ENCODE measurements at places on chromosomes 16 and 17.

DNA sequence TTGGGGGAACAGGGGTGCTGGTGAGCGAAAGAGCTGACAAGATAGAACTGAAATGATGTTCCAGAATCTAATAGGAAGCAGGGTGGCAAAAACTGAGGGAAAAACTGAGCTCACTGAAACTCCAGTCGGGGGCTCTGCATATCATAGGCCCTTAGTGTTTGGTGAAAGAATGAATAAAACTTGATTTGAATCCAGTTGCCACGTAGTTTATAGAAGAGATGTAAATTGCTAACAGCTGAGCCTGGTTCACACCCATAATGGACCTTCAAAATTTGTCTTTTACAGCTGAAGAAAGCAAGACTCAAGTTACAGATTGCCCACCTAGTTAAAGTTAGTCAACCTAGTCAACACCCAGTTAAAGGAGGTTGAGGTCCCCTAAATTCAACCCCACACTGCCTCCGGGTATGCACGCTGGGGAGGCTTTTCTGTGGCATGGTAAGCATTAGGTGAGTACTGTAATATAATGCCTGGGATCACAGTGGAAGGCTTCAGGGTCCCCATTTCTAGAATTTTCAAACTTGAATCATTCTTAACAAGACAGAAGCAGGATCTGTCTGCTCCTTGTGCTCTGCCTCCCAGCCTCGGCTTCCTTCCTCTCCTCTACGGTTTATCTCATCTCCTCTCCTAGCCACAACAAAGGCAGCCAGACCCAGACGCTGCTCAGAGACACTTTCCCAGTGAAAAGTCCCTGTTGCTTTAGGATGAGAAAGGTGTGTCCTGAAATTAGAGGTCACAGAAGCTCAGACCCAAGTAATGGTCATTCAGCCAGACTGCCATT lies 26.9 kb upstream of the SUPT4H1 start:
- no peak for DNase-seq

DNA sequence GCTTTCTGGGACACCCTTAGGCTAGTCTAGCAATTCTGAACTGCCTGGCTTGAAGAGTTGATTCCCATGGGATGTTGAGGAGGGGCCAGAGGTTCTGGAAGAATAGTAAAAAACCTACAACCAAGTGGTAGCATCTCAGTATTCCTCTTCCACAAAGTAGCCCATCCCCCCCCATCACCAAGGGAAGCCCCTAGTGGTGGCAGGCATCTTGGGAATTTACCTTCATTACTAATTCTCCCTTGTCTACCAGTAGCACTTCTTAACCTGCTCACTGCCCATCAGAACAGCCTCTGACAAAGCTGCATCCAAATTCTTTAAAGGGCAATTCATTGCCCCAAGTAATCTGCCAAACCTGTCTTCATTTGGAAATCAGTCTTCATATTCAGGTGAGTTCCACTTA lies 12.8 kb upstream of the RAB11FIP4 start:
- no peak for DNase-seq

DNA sequence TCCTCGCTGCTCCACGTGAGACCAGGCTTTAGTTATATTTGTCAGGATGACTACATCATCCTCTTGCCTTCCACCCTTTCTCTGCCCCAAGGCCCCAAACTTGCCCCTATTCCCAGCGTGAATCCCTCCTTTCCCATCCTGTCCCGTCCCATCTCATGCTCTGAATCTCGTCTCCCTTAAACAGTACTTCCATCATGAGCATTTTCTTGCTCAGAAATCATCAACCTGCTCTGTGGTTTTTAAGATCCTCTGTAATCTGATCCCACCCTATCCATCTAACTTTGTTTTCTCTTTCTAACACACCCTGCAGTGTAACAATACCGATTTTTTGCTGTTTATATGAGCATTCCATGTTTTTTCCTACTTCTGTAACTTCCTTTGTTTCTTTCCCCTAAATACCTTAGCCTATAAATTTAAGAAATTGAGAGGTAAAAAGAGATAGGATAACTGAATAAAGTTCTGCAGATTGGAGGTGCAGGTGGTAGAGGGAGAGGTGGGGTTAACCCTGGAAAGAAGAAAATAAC lies 39.7 kb downstream of the MRTFB start:
- no peak for DNase-seq

DNA sequence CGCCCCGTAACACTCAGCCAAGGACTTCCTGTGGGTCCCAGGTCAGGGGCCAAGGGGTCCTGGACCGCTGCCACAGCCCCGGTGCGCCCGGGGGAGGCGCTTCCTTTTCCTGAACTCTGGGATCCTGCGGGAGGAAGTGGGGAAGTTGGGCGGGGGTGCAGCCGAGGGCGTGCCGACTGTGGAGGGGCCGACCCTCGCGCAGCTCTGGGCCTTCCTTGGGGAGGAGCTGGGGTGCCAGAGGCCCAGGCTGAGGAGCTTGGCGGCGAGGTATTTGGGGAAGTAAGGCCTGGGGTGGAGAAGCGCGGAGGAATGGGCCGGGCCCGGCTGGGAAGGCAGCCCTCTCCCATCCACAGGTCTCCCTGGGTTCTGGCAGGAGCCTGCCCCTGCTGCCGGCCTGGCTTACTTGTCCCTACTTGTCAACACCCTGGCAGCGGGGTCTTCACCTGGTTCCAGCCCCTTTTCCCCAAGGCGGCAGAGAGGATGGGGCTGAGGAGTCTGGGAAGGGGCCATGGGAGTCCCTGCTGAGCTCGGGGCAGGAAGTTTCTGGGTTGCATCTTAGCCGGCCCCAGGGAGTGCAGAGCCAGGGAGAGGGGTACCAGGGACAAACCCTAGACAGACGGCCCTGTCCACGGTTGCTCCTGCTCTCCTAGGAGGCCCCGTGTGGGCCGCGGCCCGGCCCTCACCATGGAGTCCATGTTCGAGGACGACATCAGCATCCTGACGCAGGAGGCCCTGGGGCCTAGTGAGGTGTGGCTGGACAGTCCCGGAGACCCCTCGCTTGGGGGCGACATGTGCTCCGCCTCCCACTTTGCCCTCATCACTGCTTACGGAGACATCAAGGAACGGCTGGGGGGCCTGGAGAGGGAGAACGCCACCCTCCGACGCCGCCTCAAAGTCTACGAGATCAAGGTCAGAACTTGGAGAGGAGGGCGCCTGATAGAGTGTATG lies 1.7 kb downstream of the TBKBP1 start:
- DNase-seq = peak; percentile 92

- DNase-seq = no peak
These were observed 26.0 kb downstream of the NGFR start for GRCh38 chr17:49521088-49521450.

GRCh38 chr16:280991-281659 lies 734 bp downstream of the ARHGDIG start:
- no peak for DNase-seq

- no peak for DNase-seq
These were observed 5.1 kb upstream of the PLXDC1 start for GRCh38 chr17:39156491-39156890.

GRCh38 chr17:10681866-10682446 lies 15.4 kb downstream of the SCO1 start:
- DNase-seq = no peak

DNA sequence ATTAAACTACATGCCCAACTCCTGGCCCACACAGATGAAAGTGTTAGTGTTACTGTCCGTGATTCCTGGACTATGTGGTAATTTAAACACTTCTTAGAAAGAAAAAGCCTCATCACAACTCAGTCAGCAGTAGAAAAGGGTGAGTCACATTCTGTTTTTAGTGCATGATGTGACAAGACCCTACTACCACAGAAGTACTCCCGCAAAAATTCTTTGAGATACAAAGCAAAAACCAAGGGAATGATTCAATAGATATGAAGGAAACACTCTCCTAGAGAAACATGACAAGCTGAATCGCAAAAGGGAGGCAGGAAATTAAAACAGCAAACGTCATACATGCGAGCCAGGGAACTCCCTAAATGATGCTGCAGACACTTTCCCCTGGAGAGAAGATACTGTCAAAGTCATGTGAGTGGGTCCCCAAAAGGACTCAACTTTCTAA lies 14.4 kb downstream of the SNN start:
- peak; percentile 26 for DNase-seq

GRCh38 chr17:21548236-21548635 lies 144.1 kb upstream of the KCNJ18 start:
- no peak for DNase-seq

DNA sequence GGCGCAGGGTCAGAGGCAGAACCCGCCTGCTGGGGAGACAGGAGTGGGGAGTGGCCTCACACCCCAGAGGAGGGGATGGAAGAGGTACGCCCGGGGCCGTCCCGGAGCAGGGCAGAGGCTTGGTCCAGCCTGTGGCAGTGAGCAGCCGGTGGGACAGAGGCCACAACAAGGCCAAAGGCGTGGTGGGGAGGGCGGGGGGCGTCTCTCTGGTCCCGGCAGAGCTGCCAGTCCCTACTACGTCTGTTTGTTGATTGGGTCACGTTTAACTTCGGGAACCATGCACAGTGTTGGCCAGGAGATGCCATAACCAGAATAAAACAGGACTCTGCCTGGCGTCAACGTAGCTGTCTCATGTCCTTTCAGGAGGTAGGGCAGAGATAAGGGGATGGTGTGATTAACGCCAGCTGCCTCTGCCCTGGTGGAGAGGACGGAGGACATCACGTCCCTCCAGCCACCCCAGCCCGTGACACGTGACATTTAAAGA lies 192.8 kb downstream of the BANP start:
- DNase-seq = no peak
